ENCODE measurements at places on chromosomes 2 and 18.

DNA sequence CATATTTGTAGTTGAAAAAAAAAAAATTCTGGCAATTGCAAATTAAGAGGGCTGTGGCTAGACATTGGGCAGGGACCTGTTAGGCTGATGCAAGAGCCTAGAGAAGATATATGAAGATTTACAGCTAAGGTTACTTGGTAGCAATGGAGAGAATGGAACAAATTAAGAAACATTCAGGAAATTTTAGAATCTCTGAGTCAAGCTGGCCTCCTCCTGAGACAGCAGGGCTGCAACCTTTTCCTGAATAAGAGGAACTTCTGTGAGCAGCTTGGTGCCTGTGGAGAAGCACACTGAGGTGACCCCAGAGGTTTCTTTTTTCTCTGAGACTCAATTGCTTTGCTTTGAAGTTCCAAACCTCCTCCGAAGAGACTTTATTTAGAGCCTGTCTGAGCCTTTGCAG is 118.6 kb upstream of the LRATD1 start:
- no peak for DNase-seq

GRCh38 chr2:11102956-11103860 is 52.1 kb upstream of the SLC66A3 start:
- no peak for DNase-seq

GRCh38 chr2:27441958-27442919 is at the start of gene KRTCAP3:
Gene KRTCAP3, plus strand, starts transcription at chr2:27442381. Its CDS starts 32 bp downstream, at chr2:27442413.
- DNase-seq = peak; percentile 50

DNA sequence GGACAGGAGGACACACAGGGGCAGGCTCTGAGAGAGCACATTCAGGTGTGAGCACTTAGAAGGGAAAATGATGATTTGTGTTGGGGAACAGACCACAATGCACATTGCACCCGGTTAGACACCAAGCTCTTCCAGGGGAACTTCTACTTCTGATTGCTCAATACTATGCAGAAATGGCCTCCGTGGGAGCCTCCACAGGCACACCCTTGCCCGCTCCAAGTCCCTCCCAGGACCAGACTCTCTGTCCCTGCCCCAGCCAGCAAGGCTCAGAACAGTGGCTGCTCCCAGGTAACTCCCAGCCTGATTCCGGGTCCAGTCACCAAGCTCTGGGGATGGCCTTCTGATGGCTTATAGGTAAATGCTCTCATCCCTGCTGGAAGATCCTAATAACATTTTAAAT is 56.2 kb downstream of the BCL2L11 start:
- no peak for DNase-seq

- DNase-seq = no peak
Measured at GRCh38 chr2:70463997-70464396, 89.6 kb downstream of the TGFA start.

DNA sequence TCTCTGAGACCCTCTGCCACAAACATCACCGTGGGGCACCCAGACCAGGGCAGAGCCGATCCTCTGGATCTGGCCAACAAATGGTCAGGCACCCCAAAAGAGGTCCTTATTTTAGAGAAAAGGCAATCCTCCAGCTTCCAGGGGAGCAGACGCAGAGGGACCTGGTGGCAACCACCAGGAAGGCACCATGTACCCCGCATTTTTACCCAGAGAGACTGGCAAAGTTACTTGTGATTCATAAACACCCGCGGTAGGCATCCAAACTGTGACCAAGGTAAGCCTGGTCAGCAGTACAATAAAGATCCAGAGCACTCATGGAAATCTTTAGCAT is 10.5 kb downstream of the LIMS2 start:
- no peak for DNase-seq

DNA sequence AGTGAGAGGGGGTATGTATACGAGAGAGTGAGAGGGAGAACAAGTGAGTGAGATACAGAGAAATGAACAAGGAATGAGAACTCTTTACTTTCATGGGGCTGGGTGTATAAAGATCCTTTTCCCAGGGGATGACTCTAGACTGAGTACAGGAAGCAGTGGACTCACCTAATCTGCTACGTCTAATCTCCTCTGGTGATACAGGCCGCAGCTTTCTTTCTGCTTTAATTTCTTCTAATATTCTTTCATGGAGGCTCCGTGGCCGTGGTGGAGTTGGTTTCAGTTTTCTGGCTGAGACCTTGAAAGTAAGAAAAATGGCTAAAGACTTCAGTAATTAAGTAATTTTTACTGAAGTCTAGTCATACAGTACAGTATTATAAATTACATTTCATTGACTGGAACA is 85.2 kb downstream of the PRELID3A start:
- DNase-seq = no peak

GRCh38 chr2:40048506-40048905 is 269.4 kb upstream of the THUMPD2 start:
- DNase-seq = no peak

- no peak for DNase-seq
Measured at GRCh38 chr2:145169285-145169684, 649.4 kb upstream of the ZEB2 start.

- DNase-seq = no peak
Measured at GRCh38 chr2:113275556-113276215, 3.0 kb downstream of the PAX8 start.

GRCh38 chr2:71348302-71348701 is 16.7 kb downstream of the ZNF638 start:
- peak; percentile 29 for DNase-seq

DNA sequence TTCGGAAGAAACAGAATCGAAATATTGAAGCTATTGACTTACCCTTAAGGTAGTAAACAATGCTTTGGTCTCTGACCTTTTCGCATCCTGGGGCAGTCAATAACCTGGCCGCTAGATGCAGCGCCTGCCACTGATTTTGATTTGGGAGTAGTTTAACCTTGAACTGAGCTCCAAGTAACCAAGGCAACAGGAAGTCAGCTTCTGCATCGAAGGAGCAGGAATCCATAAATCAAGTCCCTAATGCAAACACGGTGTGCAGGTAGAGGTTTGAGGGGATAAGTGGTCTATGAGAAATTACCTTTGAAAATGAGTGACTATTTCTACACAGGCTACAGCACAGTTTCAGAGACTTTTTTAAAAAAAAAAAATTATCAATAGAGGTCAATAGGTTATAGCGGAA is 353.5 kb downstream of the SETBP1 start:
- DNase-seq = no peak

DNA sequence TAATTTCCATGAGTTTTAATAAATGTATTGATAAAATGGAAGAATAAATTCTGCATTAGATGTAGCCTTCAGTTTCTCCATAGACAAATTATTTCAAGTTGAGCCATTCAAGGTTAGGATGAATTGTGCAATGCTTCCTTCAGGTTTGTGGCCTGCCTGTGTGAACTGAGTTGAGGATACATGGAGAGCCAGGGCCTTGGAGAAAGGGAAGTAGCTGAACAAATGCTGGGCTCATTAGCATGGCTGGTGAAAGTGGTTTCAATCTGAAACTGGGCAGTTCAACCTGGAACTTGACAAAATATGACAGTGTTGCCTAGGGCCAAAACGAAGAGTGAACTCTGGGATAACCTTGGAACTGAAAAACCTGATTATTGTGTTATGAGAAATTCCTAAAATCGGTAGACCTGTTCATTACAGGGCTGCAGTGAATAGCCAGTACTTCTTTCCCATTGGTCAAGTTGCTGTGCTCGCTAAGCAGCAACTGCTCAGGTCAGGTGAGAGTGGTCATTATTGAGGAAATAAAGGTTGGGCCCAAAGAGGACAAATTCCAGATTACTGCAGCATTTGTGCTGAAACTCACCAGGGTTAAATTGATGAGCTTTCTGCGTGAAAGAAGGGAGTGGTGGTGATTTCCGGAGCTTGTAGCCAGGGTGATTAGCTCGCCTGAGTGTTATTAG is 12.7 kb downstream of the INPP1 start:
- peak; percentile 60 for DNase-seq

- no peak for DNase-seq
Measured at GRCh38 chr2:38945372-38945771, 55.7 kb downstream of the ARHGEF33 start.

- DNase-seq = no peak
Measured at GRCh38 chr2:74168739-74169138, 9.9 kb downstream of the MOB1A start.

GRCh38 chr2:3837086-3837485 is 133.7 kb downstream of the DCDC2C start:
- no peak for DNase-seq

GRCh38 chr2:23211987-23212583 is 172.9 kb upstream of the KLHL29 start:
- no peak for DNase-seq

DNA sequence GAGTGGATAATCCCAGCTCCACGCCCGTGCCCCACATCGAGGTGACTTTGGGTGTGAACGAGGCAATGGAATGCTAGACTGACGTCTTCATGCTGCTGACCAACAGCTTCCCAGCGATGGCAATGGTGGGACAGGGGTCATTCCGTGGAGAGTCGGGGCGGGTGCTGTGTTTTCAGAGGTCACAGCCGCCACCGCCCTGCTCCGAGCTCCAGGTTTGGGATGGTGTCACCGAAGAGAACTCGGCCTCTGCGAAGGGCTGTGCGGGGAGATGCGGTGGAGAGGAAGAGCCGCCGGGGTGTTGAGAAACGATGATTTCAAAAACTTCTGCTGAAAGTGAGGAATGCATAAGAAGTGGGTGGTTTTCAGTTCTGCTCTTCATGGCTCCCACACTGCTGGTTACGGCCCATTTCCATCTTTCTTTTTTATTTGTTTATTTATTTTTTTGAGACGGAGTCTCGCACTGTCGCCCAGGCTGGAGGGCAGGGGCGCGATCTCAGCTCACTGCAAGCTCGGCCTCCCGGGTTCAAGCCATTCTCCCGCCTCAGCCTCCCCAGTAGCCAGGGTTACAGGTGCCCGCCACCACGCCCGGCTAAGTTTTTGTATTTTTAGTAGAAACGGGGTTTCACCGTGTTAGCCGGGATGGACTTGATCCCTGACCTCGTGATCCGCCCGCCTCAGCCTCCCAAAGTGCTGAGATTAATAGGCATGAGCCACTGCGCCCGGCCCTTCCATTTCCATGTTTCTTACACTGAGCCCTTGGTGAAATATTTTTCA is 142.6 kb downstream of the RTP5 start:
- no peak for DNase-seq

- DNase-seq = peak; percentile 46
Measured at GRCh38 chr2:98378901-98379300, 32.6 kb downstream of the CNGA3 start.

DNA sequence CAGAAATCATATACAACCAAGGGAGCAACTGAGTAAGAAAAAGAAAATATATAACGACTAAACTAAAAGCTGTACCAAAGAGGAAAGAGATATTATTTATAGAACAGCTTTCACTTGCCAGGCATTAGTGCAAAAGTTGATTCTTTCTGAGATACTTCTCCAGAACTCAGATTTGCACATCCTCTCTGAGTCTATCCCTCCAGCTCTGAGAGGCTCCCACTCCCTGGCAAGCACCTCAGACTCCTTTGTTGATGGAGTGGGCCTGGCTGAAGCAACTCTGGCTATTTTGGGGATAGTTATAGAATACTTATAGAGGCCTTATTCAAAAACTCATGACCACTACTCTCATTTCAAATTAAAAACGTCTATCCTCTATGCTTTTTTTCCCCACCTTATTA is 501.6 kb upstream of the TNP1 start:
- no peak for DNase-seq

GRCh38 chr18:57791911-57792310 is 11.2 kb downstream of the ATP8B1 start:
- no peak for DNase-seq

GRCh38 chr2:13351068-13351467 is 634.3 kb downstream of the TRIB2 start:
- DNase-seq = no peak

GRCh38 chr2:133569286-133569830 is 1.1 kb upstream of the NCKAP5 start:
- DNase-seq = no peak

- DNase-seq = no peak
Measured at GRCh38 chr18:25827961-25828561, 262.4 kb downstream of the SS18 start.

- no peak for DNase-seq
Measured at GRCh38 chr2:188294352-188294926, 2.8 kb downstream of the GULP1 start.

DNA sequence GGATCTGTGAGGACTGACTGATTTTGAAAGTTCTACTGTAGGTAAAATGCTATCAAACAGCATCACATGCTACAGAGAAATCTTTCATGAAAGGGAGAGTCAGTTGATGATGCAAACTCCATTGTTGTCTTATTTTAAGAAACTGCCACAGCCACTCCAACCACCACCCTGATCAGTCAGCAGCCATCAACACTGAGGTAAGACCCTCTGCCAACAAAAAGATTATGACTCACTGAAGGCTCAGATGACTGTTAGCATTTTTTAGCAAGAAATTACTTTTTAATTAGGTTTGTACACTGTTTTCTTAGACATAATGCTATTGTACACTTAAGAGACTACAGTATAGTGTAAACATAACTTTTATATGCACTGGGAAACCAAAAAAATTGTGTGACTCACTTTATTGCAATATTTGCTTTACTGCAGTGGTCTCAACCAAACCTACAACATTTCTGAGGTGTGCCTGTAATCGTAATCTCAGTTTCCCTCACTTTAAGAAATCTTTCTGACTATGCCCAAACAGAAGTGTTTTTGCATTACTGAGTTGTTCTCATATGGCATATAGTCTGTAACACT is 42.8 kb downstream of the METTL8 start:
- DNase-seq = peak; percentile 79

DNA sequence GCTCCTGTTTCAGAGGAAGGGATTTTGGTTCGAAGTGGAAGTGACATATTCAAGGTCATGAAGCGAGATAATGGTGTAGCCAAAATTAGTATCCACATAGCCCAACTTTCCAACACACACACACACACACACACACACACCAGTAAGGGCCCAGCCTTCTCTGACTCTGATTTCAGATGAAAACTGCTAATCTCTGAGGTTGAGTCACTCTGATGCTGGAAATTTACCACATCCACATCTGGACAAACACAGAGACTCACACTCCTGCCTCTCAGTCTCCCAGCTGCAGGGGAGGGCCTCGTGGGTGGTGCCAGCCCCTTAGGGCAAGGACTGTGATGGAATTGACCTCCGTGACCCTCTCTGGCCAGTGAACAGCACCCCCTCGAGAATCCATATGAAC is 29.0 kb upstream of the SLC35F6 start:
- peak; percentile 55 for DNase-seq

Data from bronchial epithelial cell (primary cell).